ENCODE measurements at places on chromosomes 1 and 21.

DNA sequence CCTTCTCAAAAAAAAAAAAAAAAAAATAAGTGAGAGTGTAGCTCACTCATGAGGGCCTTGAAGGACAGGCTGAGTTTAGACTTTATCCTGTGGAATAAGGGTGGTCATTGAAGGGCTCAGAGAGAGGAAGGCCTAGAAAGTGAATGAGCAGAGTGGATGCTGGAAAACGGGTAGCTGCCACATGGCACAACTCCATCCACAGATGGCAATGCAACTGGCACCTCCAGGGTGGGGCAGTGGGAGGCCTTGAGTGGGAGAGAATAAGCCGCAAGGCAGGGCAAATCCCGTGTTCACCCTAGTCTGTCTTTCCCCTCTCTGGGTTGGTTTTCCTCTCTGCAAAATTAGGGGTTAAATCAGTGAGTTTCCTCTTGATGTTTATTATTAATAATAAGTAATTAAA is 3.1 kb downstream of the TNNI1 start:
- no peak for DNase-seq

DNA sequence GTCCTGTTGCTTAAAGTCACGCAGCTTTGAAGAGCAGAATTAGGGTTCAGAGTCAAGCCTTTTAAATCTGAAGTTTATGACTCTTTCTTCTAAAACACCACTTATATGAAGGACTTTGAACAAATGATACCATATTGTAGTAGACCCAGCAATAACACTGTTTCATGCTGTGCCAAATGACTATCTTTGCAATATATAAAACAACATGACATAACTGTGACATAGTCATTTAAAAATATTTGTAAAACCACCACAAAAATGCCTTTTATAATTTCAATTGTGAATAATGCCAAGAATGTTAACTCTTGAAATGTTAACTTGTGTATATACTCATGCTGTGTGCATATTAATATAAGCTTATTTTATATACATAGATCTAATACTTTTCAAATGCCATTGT is 452.1 kb upstream of the NEGR1 start:
- DNase-seq: no peak

DNA sequence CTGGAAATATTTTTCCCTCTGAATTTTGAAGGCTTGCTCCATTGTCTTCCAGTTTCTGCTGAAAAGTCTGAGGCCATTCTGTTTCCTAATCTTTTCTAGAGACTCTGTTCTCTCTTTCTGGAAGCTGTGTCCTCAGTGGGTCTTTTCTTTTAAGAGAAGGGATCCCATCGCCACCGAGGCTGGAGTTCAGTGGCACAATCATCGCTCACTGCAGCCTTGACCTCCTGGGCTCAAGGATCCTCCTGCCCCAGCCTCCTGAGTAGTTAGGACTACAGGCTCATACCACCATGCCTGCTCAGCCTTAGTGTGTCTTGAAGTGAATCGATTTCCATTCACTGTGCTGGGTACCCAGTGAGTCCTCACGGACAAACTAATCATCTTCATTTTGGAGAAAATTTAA is 9.6 kb upstream of the LRP8 start:
- no peak for DNase-seq

DNA sequence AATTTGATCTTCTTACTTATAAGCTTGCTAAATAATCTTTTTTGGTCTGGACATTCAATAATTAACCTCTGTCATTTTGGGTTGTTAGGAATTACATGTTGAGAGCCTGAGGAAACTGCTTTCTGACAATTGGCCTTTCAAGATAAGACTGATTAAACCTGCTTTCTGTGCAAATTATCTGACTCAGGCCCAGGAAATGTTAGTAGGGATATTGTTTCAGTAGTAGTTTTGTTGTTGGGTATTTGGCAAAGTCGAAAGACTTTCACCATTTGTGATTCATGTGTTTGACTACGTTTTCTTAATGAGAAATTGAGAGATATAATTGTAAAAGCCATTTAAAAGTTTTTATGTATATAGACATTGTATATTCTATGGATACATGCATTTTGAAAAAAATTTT is 81.1 kb upstream of the GPR88 start:
- no peak for DNase-seq

DNA sequence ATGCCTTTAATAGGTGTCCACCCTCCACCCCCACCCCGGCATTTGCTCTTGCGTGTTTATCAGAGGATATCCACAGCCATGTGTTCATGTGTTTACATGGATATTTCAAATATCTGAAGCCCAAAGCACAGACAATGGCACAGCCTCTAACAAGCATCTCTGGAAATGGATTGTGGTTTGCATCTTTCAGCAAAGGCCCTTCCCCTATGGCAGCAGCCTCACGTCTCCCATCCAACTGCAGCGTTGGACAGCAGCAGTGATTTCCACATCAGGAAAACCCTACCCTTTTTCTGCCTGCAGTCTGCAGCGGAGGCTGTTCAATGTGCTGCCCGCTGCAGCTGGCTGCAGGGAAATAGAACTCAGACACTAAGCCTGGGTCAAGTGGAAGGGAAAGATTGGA is 1.6 kb downstream of the RASSF5 start:
- no peak for DNase-seq

- no peak for DNase-seq
Observed at GRCh38 chr1:109134423-109134822, 20.5 kb downstream of the ELAPOR1 start.

DNA sequence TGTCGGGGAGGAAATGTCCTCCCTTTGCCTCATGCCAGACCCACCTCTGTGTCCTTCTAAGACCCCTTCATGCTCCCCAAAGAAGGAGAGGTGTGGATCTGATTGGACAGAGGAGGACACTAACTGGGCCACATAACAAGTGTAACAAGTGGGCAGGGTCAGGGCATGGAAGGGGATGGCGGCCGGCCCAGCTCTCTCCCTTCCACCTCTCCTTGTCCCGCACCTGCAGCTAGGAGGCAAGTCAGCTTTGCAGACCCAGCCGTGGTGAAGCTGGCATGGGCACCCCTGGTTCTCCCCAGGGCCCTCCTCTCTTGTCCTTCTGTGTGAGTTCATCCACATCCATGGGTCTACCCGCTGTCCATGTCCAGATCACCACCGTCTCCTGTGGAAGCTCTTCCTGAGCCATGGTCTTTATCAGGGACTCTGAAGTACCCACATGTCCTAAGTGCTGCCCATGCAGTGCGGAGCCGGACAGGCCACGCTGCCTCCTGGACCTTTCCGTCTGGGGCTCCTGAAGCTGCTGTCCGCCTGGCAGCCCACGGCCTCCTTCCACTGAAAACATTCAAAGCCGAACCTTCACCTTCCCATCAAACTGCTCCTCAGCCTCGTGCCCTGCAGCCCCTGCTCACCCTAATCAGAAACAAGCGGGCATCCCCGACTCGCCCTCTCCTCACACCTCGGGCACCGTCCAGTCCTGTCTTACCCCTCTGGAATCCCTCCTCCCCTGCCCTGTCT is 460.5 kb downstream of the PTPRU start:
- no peak for DNase-seq

GRCh38 chr1:239601108-239601507 is 214.7 kb downstream of the CHRM3 start:
- DNase-seq: no peak

GRCh38 chr1:97632075-97632474 is 288.8 kb downstream of the DPYD start:
- no peak for DNase-seq

DNA sequence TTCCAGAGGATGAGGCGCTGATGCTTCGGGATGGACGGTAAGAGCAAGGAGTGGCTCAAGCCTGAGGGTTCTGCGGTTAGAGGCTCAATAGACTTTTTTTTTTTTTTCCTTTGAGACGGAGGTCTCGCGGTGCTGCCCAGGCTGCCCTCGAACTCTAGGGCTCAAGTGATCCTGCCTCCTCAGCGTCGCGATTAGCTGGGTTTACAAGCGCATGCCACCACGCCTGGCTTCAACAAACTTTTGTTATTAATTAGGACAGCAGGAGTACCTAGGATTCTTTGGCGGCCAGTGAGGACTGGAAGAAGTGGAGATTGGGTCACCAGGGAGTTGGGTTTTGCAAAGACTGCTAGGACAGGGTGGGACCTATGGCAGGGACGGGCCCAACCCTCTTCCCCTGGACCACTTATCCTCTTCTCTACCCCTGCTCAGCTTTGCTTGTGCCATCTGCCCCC is 587 bp downstream of the SCNM1 start:
- DNase-seq: no peak

DNA sequence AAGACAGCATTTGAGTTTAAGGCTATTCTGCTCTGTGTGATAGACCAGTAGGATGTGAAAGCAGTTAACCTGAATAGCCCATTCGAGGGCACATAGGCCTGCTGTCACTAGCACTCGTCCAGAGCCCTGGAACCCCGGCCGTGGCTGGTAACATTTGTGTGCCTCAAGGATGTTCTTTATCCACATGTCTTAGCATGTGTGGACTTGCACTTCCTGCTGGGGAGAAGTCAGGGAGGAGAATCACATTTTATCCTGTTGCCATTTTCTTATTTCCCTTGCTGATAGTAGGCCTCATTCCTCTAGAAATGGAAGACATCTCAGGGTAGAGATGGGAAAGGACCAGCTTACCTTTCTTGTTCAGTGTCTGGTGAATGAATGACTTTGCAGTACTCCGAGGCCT is 54.7 kb downstream of the VPS13D start:
- DNase-seq: no peak

- no peak for DNase-seq
Observed at GRCh38 chr1:110411173-110411735, 3.8 kb upstream of the LAMTOR5 start.

- DNase-seq: no peak
Observed at GRCh38 chr21:42542596-42542995, 28.9 kb downstream of the SLC37A1 start.

DNA sequence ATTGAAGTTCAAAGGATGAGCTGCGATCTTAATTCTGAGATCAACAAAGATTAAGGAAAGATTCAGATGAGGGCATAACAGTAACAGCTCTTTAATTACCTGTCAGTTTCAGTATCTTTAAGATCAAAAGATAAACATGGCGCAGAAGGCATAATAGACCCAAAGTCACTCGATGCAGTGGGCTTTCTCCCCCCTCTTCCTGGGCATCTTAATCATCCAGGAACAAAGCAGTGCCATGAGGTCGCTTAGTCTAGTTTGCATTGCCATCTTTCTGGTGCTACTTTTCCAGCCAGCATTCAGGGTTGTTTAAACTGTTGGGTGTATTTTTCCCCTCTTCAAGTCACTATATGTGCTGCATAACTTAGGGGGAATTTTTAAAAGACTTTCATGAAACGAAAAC is 72.3 kb downstream of the HUNK start:
- no peak for DNase-seq
